Stimulated activated CD8-positive, alpha-beta memory T cell treated with anti-CD3 and anti-CD28 coated beads, Interleukin-15, amount 100 ng/mL, for 4 hours (primary cell): ENCODE measurements at places on chromosomes 3 and 15.

GRCh38 chr15:94844538-94845389 is 613.4 kb downstream of the MCTP2 start:
- DNase-seq, result no peak

GRCh38 chr3:46549408-46549904 is 16.6 kb downstream of the LRRC2 start:
- DNase-seq, result no peak

GRCh38 chr3:42652251-42652610 is 1.3 kb upstream of the ZBTB47 start:
- no peak for DNase-seq

GRCh38 chr3:25899352-25900101 is 109.6 kb downstream of the OXSM start:
- DNase-seq, result no peak

DNA sequence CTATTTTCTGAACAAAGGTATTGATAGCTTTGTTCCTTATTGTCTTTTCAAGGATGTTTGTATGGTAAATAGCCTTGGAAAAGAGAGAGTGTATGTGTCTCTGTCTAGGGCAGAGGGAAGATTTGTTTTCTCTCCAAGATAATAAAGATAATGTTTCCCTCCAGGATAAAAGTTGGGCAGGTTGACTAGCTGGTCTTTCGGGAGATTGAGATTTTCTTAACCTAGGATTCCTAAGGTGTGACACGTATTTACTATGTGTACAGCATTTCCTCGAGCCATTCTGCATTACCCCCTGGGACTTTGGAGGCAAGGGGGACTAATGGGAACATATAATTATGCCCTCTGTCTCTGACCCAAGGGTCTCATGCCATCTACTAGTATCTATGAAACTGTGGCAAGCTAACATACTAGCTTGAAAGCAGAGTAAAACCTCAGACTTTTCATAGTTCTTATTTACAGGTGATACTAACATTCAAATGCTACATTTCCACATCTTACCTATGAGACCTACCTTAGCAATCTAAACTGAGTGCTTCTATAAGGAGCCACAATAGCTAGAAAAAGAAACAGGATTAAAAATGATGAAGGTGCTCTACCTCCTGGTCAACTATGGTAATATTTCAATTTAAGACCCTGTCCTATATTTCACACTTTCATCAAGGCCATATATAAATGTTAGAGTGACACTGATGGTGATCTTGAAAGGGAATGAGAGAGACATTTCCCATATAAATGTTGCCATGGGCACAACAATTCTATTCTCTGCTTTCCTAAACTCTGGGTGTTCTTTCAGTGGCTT is 252.9 kb upstream of the CBLB start:
- DNase-seq, result no peak

GRCh38 chr3:48196611-48197010 is 8.4 kb upstream of the CDC25A start:
- DNase-seq, result no peak

- no peak for DNase-seq
These were observed 32.6 kb downstream of the GYG1 start for GRCh38 chr3:149023951-149024350.

DNA sequence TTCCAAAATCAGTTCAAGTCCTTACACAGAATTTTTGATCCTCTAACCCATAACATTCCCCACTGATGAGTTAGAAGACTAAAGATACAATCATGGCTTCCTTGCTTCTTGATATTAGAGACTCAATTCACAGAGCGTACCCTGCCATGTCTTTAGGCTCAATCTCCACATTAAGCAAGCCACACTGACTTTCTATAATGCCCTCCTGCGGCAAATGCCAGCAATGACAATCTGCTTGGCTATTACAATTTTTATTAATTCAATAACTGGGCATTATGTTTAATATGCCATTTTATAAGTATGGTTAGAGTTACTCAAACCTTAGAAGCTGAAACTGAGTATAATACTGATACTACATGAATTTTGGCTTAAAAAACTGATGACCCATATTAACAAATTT is 479.7 kb upstream of the NR2F2 start:
- DNase-seq, result no peak

- no peak for DNase-seq
These were observed 240.7 kb upstream of the TBC1D5 start for GRCh38 chr3:17983106-17983505.

GRCh38 chr15:41981371-41982132 is 9.2 kb upstream of the EHD4 start:
- no peak for DNase-seq

- DNase-seq, result no peak
These were observed 225.2 kb upstream of the PRICKLE2 start for GRCh38 chr3:64450396-64450956.

- no peak for DNase-seq
These were observed 2.1 kb downstream of the RFX7 start for GRCh38 chr15:56241374-56242105.

DNA sequence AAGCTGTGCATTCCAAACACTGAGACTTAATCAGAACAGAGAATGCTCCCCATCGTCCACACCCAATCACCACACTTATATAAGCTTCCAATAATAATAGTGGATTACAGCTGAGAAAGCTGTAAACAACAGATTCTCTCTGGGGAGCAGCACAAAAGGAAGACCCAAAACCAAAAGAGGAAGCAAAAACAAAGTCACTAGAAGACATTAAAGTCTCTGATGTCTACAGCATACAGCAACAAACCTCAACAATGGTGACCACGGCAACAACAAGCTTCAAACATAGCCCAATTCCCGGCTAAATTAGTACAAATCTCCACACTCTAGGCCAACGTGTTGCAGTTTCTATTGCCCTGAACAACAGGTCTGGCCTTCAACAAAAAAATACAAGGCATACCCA is 37.7 kb downstream of the ZDHHC23 start:
- DNase-seq, result no peak

- no peak for DNase-seq
These were observed at the start of gene CGNL1 for GRCh38 chr15:57375827-57376695. Gene CGNL1 (plus strand): TSS chr15:57376505. CDS start chr15:57438000, 61,495 bp downstream.

DNA sequence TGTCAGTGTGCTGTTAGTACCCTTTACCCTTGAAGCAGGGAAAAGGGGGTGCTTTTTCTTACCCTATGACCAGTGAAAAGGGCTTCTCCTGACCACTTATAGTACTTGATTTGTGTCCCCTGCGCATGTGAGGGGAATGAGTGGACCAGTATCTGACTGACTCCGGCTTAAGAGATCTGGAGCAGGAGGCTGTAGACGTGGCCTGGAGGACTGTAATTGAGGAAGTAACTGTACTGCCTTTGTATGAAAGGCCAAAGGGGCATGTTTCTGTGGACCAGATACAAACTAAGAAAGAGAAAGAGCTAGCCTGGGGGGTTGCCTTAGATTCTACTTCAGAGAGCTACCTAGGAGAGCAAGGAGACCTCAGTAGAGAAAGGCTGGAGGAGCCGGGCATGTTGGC is 89.9 kb upstream of the TBL1XR1 start:
- DNase-seq, result no peak

GRCh38 chr3:111594205-111594604 is 941 bp downstream of the ZBED2 start:
- no peak for DNase-seq

- DNase-seq, result no peak
These were observed 32.2 kb downstream of the EPHB1 start for GRCh38 chr3:134827213-134827612.

GRCh38 chr3:154105218-154105975 is 15.8 kb upstream of the ARHGEF26 start:
- no peak for DNase-seq

GRCh38 chr3:109982201-109982600 is 644.9 kb upstream of the DPPA4 start:
- no peak for DNase-seq

DNA sequence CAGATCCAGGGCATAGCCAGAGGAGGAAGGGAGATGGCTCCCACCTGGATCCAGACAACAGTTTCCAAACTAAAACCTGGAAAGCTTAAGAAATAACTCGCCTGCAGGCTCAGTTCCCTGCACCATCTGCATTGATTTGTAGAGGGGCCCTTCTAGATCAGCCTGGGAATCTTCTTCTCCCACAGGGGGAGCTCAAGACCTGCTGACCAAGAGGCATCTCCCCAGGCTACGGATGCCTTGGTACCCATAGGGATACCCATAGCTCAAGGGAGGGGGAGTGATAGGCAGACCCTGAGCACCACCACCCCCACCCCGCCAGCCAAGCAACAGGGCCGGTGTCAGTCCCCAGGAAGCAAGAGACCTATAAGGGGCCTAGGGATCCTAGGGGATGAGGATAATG is 28.0 kb upstream of the DCLK3 start:
- DNase-seq, result no peak

DNA sequence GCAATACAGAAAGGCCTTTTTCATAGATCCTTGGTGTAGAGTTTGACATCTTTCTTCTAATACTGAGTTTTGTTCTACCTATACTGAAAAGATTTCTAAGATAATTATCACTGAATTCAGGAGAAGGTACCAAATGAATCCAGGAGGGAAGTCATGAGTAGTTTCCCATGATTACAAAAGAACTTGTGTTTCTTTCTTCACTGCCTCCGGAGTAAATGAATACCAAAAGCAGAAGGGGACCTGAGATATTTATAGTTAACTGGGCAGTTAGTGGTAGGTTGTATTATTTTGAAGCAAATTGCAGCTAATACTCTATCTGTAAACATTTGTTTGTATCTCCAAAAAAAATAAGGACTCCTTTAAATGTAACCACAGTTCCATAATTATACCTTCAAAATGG is 175.4 kb downstream of the SUCNR1 start:
- DNase-seq, result no peak

DNA sequence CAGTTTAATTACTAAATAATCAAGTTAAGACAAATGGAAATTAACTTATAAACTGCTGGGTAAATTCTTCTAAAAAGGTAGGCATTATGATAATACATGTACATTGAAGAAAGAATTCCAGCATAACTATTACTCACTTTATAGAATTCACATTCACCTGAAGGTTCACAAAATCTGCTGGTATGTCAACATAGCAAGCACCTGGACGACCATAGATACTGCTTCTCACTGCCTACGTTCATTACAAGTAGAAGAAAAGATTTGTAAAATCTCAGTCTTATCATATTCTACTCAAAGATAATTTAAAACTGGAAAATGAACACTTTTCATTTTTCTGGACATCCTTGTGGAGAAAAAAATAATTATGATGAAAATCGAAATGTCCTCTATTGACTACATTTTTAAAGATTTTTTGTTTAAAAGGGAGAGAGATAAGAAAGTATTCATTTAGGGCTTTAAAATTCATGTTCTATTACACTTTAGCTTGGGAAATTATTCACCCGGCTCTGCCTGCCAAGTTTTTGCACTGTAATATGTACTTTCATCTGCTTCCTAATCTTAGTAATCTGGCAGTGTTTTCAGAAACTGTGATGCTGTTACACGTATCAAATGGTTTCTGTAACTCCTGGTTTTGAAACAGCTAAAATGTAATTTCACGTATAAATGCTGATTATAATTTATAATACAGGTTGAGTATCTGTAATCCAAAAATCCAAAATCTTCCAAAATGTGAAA is 16.1 kb downstream of the HACL1 start:
- no peak for DNase-seq

- no peak for DNase-seq
These were observed 21.8 kb upstream of the TRH start for GRCh38 chr3:129952556-129953355.

DNA sequence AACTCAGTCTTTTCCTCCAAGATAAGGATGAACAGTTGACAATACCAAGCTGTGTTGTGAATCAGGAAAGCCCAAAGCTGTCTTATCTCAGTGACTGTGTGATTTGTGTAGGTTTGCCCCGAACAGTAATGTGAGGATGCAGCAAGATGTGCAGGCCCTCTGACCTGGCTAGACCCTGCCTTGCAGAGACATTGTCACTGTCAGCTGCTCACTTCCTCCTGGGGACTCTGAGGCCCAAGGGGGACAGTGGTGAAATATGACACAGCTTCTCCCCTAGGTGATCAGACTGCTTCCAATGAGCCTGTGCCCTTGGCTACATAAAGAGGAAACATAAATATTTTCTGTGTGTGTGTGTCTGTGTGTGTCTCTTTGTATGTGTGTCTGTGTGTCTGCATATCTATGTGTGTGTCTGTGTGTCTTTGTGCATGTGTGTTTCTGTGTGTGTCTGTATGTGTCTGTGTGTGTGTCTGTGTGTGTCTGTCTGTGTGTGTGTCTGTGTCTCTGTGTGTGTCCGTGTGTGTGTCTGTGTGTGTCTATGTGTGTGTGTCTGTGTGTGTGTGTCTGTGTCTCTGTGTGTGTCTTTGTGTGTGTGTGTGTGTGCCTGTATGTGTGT is 21.7 kb downstream of the LRRK1 start:
- DNase-seq, result no peak
